Activated CD4-positive, alpha-beta memory T cell treated with anti-CD3 and anti-CD28 coated beads for 36 hours (primary cell): ENCODE measurements at places on chromosomes 6 and 20.

GRCh38 chr6:63389191-63389844, 69.5 kb upstream of the LGSN start:
- no peak for DNase-seq

- DNase-seq: no peak
These were observed 180.5 kb downstream of the IBTK start for GRCh38 chr6:82066991-82067411.

DNA sequence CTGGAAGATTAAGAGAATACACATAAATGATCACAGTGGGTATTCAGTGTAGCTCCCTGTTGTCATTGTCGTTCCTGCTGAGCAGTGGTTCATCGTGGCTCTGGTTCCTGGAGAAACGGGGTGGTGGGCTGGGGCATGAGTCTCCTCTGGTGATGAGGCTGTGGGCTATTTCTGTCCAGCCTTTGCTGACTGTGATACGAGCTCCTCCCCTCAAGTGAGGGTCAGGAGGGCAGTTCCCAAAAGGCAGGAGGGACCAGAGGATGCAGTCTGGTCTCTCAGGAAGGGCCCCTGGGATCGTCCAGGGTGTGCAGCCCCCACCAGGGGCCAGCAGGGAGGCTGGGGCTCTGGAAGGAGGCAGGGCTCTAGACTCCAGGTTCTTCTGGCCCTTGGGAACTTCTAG, 31.1 kb upstream of the DLGAP4 start:
- no peak for DNase-seq

DNA sequence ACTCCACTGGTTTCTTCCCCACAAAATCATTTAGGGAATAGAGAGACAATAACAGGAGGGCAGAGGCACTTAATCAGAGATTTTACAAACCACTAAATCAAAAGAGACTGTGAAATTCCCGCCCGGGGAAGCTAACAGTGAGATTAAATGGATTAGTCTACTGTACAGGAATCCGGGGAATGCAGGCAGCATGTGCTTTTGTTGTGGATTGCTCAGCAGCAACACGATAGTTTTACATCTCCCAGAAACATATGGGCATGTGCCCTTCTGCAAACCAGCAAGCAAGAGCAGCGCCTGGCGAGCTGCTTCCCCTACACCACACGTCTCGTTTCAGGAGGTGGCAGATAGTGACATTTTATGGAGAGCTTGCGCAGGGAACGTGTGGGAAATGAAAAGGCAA, 382.3 kb downstream of the CD83 start:
- DNase-seq: no peak

GRCh38 chr20:52921340-52921739, 50.8 kb upstream of the TSHZ2 start:
- DNase-seq: no peak

DNA sequence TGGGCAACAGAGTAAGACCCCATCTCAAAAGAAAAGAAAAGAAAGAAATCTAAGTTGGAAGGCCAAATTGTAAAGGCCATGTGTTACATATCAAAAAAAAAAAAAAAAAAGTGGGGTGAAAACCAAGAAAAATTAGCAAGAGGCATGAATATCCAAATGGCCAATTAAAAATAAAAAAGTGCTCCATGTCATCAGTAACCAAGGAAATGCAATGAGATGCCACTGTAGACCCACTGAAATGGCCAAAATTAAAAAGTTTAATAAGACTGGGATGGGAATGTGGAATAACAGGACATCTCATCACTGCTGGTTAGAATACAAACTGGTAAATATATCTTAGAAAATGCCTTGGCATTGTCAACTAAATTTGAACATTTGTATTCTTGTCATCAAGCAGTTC, 30.1 kb upstream of the BCLAF1 start:
- DNase-seq: no peak

DNA sequence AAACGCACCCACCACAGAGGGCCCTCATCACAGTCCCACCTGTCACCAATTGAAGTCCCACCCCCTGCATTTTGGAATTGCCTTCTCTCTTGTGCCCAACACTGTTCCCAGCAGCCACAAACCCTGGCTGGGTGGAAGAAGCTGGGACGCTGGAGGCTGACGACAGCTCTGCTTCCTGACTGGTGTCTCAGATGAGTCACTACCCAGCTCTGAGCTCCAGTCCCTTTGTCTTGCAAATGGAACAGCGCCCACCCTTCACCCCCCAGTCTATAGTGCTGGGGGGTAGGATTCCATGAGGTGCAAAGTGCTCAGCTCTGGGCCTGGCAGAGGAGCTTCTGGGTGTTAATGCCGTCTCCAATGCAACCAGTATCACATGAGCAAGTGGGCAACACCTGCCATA, 85.3 kb downstream of the DLGAP4 start:
- no peak for DNase-seq

DNA sequence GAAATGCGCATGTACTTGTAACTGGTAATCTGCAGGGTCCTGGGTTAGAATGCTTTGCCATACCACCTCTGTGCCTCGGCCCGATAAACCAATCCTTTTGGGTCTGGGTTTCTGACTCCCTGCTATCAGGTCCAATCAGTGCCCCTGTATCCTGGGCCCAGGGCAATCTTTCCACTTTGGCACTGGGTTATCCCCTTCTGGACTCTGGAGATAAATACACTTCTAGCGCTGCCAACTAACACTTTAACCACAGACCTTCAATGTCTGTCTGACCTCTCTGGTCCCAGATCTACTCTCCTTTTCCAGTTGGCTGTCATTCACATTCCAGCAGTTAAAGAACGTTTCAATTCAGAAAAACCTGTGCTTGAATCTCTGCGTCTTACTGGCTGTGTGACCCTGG, 55.3 kb downstream of the DNAAF9 start:
- DNase-seq: no peak

GRCh38 chr20:16381444-16381843, 191.8 kb downstream of the KIF16B start:
- DNase-seq: no peak

DNA sequence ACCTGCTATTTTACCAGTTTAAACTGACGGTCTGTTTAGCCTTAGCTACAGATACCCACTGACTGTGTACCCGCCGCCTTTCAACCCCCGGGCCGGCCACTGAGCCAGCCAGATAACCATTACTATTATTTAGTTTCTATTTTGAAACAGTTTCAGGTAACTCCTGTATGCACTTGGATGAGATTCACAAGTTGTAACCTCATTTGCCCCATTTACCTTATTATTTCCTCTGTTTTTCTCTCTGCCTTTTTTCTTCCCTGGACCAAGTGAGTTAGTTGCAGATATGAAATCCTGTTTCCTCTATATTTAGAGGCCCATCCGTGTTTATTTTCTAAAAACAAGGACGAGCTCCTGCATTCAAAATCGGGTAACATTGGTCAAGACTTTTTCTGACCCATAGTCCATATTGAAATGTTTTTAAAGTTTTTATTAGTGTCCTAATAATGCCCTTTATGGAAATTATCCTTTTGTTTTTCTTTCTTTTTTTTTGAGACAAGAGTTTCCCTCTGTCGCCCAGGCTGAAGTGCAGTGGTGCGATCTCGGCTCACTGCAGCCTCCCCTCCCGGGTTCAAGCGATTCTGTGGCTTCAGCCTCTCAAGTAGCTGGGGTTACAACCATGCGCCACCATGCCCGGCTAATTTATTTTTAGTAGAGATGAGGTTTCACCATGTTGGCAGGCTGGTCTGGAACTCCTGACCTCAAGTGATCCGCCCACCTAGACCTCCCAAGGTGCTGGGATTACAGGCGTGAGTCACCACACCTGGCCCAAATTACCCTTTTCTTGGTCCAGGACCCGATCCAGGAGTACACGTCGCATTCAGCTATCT, 767 bp downstream of the AP5S1 start:
- no peak for DNase-seq

GRCh38 chr6:75145976-75146375, 59.9 kb downstream of the COL12A1 start:
- no peak for DNase-seq

DNA sequence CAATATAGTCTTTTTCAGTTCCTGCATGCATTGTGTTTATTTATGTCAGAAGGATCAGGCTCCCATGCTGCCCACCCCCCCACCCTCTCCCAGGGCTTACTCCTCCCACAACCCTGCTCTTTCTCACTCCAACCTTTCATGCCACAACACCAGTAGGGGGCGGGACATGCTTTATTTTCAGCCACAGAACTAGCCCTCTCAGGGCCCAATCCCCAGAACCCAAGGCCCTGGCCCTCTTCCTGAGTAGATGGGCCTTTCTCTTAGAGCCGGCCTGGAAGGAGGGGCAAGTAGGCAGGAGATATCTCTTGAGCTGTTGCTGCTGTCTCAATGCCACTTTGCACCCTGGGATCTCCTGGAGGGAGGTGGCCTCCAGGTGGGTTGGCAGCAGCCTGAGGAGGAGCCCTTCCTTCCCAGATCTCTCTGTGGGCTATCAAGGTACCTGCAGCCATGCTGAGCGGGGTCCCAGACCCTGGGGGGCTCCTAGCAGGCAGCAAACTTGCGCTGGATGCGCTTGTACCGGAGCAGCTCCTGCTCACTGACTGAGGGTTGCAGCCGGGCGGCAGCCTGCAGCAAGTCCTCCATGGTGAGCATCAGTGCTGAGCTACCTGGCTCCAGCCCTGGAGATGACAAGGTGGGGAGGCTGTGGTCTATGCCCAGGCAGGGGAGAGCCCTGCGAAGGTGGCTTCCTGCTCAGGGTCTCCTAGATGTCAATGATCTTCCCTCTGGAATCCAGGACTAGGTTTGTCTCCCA, 3.5 kb downstream of the GNMT start:
- DNase-seq: peak; percentile 63
